ENCODE measurements at places on chromosomes 13 and 19.

DNA sequence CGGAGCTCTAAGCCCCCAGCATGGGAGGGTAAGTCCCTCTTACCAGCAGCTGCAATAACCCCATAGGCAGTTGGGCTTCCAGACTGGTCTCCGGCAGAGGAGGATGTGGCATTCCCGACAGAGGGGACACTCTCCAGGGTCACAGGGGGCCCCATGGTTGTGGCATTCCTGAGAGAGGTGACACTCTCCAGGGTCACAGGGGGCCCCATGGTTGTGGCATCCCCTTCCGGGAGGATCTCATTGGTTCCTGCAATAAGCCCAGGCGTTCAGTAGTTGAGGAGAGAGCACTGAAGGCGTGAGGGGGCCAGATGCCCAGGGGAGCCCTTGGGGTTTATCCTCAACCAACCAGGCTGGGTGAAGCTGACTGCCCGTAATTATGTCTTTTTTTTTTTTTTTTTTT is 5.4 kb downstream of the CD320 start:
- no peak for DNase-seq

DNA sequence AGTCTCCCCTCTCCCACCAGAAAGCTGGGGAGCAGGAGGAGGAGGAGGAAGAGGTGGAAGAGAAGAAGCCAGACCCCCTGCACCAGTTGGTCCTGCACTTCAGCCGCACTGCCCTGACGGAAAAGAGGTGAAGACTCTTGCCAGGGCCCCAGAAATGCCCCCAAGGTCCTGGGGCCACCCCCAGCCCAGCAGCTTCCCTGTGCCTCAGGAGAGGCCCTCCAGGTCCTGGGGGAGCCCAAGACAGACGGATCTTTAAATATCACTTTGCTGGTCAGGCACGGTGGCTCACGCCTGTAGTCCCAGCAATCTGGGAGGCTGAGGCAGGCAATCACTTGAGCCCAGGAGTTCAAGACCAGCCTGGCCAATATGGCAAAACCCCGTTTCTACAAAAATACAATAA is 88.8 kb downstream of the MAP4K1 start:
- no peak for DNase-seq

DNA sequence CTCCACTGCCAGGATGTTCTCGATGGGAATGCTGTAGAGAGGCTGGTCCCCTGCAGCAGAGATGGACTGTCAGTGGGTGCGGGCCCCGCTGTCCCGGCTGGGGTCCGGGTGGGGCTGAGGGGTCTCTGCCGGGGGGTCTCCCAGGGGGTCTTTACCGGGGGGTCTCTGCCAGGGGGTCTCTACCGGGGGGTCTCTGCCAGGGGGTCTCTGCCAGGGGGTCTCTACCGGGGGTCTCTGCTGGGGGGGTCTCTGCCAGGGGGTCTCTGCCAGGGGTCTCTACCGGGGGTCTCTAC is 25.7 kb upstream of the C13orf46 start:
- DNase-seq, result no peak

- DNase-seq, result no peak
These were observed 12.7 kb upstream of the ZNF724 start for GRCh38 chr19:23262920-23263319.

DNA sequence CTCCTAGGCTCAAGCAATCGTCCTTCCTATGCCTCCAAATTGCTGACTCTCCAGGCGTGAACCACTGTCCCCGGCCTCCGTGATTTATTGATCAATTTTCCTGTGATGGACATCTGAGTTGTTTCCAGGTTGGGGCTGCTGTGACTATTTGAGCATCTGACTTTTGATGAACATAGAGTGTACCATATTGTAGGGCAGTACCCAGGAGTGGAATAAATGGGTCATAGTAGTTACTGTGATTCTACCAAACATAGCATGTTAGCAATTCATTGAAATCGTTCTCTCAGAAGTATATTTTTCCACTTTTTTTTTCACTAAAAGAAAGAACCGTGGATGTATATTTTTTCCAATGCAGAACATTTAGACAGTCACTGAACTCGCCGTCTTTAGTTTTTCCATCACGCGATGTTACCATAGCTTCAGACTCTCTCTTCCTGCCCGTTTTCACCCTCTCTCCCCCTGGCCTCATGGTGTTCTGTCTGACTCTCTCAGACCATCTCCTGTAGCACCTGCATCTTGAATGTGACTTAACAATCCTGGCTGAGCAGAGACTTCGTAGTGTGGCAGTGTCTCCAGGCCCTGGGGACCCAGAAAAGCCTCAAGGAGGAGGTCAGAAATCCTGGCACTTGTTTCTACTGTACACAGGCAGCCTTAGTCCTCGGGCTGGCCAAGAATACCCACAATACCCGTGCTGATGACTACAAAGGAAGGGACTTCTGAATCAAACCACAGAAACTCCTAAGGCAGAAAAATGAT is 3.2 kb upstream of the RASGRP4 start:
- no peak for DNase-seq

DNA sequence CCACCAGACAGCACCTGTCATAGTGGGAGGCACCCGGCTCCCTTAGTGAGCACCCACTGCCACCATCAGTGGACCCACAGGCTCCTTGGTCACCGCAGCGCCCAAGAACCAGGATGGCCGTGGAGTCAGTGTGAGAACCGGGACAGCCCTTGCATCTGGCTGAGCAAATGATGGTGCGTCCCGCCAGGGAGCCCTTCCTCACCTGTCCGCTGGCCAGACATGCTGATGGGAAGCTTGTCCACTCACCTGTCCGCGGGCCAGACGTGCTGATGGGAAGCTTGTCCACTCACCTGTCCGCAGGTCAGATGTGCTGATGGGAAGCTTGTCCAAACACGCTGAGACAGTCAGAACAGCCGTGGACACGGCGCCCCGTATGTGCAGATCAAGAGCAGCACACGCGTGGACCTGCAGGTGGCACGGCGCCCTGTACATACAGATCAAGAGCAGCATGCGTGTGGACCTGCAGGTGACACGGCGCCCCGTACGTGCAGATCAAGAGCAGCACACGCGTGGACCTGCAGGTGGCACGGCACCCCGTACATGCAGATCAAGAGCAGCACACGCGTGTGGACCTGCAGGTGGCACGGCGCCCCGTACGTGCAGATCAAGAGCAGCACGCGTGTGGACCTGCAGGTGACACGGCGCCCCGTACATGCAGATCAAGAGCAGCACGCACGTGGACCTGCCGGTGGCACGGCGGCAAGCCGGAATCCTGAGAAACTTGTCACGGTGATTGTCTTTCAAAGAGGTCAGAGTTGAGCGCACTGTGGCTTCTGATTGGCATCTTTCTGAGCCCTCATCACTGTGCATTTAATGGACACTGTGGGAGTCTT is 40.7 kb upstream of the DCUN1D2 start:
- DNase-seq, result no peak

DNA sequence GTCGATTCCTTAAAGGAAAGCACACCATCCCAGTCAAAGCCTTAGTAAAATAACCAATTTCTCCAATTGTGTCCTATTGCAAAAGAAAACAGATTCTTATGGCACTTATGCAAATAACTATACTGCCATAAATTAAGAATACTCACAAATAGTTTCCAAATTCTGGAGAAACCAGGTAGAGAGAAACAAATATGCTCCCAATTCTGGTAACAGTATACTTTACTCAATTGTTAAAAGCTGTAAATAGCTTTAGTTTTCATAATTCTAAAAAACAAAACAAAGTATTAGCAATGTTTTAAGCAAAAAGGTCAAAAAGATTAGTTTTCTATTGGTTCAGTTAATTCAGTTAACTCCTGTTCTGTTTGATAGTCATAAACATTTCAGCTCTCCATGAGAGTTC is 18.2 kb upstream of the UBAC2 start:
- DNase-seq, result no peak

DNA sequence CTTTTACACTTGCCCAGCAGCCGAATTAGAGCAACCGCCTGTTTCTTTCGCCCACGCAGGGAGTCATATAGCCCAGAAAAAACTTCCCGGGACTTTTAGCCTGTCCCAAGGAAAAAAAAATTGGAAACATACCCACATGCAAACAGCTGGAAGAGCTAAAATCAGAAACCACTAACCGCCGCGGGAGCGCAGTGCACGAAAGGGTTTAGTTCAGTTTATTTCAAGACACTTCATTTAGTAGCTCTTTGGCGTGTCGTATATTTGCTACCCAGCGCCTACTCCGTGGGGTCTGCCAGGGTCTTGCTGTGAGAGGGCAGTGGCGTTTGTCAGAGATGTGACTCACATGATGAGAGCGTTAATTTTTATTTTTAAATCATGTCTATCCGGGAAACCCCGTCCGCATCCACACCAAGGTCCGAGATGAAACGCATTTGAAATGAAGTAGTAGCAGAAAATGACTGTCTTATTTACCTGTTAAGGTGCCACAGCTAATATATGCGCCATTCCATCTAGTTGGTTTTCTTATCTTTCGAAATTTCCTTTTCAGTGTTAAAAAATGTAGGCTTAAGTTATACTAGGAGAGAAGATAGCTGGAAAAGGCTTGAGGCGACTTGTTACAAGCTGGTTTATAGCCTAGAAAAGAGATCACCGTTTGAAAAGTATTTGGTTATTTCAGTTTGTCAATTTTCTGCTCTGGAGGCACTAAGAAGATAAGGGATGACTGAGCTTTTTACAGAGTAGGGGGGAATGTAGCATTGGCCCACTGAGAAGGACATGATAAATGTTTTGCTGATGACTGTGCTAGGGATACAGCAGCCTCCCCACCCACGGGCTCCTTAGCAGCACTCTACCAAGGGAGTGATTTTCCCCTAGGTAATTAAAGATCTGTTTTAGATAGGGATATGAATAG is 1.7 kb downstream of the KLF5 start:
- DNase-seq, result no peak

Measured in stimulated activated CD8-positive, alpha-beta memory T cell treated with anti-CD3 and anti-CD28 coated beads, Interleukin-7, amount 100 ng/mL, for 4 hours (primary cell).